Pancreas (tissue), 10 donors: ENCODE measurements at places on chromosomes 16 and 17. TPM values are rescaled to one million over a fixed set of nuclear protein-coding genes. Genes with fewer than 3 reads are reported as not detected.

GRCh38 chr17:58329810-58330537, 1.4 kb upstream of the TSPOAP1 start:
- DNase-seq, result no peak

DNA sequence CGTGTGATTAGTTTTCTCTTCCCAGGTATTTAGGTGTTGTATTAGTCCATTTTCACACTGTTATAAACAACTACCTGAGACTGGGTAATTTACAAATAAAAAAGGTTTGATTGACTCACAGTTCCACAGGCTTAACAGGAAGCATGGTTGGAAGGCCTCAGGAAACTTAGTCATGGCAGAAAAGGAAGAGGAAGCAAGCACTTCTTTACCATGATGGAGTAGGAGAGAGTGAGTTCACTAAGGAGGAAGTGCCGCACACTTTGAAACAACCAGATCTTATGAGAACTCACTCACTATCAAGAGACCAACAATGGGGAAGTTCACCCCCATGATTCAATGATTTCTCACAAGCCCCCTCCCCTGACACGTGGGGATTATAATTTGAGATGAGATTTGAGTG, 1343.7 kb upstream of the GOT2 start:
- no peak for DNase-seq

- DNase-seq, result no peak
Observed at GRCh38 chr17:78210111-78210510, 3.9 kb upstream of the BIRC5 start.

DNA sequence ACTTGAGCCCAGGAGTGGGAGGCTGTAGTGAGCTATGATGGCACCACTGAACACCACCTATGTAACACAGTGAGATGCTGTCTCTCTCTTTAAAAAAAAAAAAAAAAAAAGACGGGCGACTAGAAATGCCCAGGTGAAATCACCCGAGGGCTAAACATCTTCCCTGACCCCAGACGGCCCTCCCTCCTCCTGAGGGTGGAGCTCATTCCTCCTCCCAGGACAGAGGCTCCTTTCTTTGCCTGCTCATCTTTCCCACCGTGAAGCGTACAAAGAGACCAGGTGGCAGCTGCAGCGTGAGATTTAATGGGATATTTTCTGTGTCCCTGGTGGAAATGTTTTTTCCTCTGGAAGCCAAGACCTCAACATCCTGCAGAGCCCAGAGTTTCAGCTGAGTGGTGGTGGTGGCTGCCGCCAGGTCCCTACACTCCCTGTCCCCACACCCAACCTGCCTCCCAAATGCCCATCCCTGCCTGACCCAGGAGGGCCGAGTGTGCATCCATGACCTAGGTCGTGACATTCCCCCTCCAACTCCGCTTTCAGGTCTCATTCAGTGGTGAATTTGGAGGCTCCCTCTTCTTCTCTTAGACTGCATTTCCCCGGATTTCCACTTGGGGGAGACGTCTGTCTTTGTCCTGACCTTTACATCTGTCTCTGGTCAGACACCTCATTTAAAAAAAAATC, 14.4 kb upstream of the GPRC5B start:
- DNase-seq, result peak; percentile 32

GRCh38 chr16:65446427-65446826, 324.6 kb upstream of the CDH11 start:
- no peak for DNase-seq

- no peak for DNase-seq
Observed at GRCh38 chr17:65456368-65457151, 104.9 kb downstream of the AXIN2 start.

DNA sequence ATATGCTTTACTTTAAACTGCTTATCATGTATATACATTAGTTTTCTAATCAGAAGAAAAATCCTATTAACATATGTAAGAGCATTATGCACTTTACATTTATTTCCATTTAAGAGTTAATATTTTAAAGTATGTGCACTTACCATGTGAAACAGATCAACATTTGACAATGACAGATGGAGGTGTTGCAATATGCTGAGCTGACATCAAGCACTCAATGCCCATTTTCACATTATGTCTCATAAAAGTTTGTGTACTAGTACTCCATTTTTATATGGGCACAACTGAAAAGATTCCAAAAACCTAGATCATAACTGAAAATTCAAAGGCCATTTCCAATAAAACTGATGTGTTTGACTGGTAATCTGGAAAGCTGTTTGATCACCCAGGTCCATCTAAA, 420.9 kb upstream of the SOX9 start:
- no peak for DNase-seq

- peak; percentile 44 for DNase-seq
Observed at GRCh38 chr16:88375996-88376834, 6.5 kb upstream of the ZNF469 start.

GRCh38 chr17:17826342-17826713, 10.5 kb downstream of the SREBF1 start:
- DNase-seq, result no peak

DNA sequence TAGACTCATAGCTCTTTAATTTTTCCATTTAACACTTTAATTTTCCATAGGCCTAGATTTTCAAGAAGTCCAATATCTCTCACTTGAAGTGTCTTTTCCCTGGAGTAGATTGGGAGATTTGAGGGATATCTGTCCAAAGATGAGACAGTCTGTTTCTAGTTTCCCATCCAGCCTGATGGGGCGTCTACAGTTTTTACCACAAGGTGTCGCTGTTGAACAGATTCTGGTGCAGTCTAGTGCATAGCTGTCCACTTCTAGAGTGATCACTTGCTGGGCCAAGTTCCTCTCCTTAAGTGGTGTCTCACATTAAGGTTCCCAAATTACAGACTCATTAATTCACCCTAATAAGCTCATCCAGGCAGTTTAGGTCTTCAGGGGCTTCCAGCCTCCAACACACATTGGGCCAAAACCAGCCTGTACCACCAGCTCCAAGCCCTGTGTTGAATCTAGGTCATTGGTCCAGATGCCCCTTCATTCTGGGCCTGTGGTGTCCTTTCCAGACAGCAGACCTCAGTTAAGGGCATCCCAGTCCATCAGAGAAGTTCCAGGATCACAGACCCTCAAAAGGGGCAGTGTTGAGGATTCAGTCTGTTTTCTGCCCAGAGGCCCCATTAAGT, 9.4 kb downstream of the SNX20 start:
- no peak for DNase-seq

DNA sequence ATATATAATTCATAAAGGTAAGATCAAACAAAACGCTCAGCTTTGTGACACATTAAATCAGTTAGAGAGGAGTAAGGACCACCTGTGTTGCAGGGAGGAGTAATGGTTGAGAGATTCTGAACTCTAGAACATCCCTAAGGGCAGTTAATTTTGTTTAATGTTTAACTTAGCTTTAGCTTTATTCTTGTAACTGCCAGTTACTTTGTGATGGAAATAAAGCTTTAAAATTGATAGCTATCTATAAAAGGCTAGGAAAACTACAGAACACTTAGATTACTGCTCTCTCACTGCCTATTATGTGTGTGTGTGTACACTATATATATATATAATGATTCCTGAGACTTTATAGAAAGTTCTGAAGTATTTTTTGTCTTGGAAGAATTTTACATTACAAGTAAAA, 37.8 kb downstream of the PTRH2 start:
- DNase-seq, result no peak

DNA sequence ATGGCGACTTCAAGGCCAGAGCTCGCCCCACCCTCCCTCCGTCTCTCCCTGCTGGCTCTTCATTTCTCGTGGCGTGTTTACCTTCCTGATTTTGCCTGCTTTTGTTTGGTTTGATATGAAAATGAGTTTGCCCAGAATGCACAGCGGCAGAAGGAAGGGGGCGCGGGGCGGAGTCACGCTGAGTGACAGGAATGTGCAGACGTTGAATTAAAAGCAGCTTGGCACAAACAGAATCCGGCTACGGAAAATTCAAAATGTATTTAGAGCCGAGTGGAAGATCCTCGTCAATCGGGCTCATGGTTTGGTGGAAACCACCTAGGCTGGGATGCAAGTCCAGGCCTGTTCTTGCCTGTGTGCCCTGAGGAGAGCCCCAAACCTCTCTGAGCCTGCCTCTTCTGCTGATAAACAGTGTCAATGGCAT, 102.7 kb downstream of the SDK2 start:
- no peak for DNase-seq

Gene ABCA8
- 3.8 TPM for total RNA-seq

Gene NACA2
- not detected for total RNA-seq

- DNase-seq, result no peak
Observed at GRCh38 chr16:64061621-64062020, 1060.2 kb downstream of the CDH11 start.

Gene ABCA3
- 12.7 TPM for total RNA-seq

DNA sequence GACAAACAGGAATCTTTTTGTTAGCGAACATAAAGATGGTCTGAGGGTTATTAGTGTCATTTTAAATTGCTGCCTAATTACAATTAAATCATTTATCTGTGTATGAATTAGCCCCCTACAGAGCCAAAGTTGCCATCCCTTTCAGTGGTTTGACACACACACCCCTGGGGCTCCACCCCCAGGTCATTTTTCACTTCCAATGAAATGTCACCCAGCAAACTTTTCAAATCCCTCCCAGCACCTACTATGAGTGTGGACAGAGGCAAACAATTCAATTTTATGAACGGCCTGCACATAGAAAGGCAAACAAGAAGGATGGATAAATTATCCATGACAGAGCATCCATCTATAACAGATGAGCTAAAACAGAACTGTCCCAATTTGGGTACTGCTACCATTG, 2.4 kb downstream of the MYH10 start:
- DNase-seq, result no peak

DNA sequence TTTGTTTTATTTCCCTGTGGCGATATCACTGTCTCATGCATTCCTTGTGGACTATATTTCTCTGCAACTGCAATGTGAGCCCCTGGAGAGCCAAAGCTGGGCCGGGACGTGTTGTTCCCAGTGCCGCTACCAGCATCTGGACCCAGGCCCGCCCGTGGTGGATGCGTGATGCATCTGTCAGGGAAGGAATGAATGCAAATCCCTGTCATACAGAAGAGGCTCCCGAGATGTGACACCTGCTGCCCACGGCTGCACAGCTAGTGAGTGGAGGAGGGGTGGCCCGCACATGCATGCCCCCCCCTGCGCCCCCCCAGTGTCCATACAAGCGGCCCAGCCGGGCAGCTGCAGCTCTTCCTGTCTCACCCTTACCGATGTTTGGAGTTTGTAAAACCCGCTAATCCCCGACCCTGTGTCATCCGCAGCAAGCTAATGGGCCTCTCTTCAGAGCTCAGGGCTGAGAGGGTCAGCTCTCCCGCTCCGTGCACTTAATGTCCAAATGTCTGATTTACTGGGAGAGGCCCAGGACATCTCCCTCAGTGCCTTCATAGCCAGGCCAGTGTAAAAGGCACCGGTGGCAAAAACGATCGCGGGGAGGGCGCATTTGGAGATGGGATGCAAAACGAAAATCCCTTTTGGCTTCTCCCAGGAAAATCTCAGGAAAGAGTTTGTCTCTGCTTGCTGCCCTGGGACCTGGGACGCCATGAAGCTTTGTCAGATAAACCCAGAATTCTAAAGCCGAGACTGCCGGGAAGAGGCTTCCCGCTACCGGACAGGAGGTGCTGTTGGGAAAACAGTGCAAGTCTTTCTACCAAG, 91.8 kb downstream of the FOXL1 start:
- no peak for DNase-seq

DNA sequence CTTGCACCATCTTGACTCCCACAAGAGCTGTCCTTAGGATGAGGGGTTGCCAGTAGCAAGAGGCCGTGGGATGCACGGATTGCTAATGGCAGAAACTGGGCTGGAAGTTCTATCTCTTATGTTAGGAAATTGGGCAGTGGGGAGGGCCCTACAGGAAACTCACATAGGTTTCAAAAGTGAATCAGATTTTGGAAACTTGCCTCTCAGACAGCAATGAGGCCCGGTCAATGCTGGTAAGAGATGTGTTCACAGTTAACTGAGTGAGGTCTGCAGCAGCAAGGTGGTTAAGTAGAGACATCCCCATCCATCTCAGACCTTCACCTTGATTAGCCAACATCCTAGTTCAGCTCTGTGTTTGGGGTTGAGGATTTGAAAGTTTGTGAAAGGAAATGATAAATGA, 164.7 kb downstream of the ABCA8 start:
- DNase-seq, result no peak

DNA sequence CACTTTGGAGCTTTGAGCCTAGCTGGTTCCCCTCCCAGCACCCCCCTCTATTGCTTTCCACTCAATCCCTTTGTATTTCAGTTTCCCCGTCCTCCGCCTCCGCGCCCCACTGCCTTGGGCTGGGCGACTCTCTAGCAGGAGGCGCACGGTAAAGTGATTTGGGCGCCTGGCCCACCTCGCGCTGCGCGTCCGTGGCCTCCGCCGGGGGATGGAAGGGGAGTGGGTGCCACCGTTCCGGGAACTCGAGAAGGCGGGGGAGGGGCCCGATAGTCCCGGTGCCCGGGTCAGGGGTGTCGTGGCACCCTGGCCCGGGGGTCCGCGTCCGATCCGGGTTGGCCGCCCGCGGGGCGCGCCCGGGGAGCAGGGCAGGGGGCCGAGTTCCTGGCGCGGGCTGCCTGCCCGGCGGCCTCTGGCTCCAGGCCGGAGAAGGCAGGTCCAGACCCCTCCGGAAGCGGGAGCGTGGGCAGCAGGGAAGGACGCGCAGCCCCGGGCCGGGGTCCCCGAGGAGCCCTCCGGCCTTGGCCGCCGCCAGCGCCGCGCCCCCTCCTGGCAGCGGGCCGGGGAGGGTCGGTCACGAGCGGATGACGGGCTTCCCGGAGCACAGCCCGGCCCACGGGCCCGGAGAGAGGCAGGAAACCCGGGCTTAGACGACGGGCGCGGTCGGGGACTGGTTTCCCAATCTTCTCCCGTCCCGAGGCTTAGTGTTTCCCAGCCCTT, 15.8 kb downstream of the MEOX1 start:
- peak; percentile 60 for DNase-seq

DNA sequence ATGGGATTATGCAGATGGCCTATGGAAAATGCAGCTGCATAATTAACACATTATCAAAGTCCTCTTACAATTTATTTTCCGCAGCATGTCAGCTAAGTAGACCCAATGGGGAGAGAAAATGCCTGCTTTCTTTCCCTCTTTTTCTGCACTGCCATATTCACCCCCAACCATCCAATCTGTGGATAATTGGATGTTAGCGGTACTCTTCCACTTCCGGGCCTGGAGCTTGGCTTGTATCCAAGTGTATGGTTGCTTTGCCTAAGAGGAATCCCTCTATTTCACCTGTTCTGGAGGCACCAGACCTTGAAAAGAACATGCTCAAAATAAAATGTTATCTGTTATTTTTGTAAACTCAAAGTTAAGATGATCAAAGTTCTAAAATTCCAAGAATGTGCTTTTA, 41.1 kb upstream of the CACNG3 start:
- no peak for DNase-seq

Gene AANAT
- total RNA-seq, result not detected

- DNase-seq, result no peak
Observed at GRCh38 chr17:56290101-56290801, 137.0 kb downstream of the ANKFN1 start.

Gene KRTAP4-5
- not detected for total RNA-seq
